Mesenchymal stem cell (in vitro differentiated cells and primary cell): ENCODE measurements at places on chromosomes 4 and X.

GRCh38 chr4:173936861-173937260 is 346.6 kb downstream of the FBXO8 start:
- no peak for DNase-seq

DNA sequence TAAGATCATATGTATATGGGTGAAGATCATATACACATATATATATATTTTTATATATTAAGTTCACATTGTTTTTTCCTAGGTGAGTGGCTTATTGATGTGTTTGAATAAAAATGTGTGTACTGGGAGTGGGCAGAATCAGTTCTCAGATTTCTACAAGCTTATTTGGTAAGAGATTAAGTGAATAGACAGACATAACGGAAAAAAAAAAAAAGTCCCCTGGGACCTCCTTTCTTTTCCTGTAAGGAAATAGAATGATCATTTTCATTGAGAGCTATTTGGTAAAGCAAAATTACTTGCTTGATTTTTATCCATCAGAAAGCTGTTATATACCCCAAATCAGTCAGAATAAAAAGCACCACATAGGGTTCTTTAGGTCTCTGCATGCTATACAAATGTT is 597.7 kb downstream of the PCDH18 start:
- no peak for DNase-seq

DNA sequence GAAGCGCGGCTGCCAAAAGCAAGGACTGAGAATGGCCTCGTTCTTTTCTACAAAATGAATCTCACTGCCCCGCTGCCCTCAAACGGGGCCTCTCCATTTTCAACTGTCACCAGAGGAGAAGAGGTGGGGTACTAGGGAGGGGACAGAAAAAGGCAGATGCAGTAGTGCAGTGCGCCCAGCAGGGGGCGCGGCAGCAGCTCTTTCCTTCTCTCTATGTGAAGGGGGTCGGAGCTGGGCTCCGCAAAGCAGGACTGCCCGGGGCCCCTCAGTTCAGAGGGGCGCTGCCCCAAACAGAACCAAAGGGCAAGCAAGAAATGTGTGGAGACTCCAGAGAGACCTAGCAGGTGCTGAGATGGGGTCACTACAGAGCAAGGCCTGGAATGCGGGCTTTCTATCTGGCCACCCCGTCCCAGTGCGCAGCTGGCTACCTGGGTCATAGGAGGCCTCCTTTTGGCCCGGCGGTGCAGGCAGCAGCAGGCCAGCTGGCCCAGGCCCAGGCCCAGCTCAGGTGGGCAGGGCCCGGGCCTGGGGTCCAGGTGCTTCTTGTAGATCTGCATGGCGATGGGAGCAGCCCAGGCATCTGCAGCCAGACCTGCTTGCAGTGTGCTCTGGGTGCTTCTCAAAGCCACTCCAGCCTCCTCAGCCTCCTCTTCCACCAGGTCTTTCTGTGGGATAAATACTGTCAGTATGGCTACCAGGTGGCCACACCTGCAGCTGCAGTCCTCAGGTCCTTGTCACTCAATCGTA is 5.9 kb downstream of the IRAK1 start:
- peak; percentile 29 for DNase-seq

GRCh38 chr4:138859254-138859653 is 156.3 kb upstream of the NOCT start:
- no peak for DNase-seq

DNA sequence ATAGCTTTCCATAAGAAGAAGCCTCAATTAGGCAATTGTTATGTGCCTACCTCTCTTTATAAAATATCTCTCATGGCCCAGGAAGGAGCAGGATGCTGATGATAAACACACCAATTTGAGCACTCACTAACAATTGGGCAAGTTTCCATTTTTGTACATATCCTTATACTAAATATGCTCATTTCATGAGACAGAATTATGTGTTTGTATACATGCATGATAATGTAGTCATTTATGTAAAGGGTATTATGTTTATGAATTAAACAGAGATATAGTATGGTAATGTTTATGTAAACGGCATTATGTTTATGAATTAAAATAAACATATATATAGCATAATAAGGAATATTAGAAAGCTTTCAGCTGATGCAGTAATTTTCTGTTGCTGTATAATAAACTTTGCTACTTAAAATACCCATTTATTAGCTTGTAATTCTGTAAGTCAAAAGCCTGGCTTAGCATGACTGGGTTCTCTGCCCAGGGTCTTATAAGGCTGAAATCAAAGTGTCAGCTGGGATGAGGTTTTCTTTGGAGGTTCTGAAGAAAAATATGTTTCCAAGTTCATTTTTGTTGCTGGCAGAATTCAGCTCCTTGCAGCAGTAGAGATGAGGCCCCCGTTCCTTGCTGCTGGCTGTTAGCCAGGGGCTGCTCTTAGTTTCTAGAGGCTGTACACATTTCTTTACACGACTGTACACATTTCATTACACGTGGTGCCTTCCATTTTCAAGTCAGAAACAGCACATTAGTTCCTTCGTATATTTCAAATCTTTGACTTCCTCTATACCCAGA is 89.0 kb downstream of the GLRA2 start:
- DNase-seq, result no peak

DNA sequence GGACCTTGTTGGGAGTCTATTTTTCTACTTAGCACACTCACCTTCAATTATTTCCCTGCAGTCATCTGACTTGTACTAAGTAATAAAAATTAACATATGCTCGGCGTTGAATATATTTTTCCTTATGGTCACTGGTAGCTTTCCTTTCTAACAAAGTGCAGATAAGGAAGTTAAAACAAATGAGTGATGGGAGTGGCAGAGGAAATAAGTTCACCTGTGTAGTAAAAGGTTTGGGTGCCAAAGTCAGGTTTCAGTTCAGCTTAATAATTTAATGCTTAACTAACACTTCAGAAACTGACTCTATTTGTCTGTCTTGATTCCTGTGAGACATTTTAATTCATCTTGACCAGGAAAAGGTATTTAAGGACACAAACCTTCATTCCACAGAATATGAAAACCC is 184.4 kb downstream of the PCDH7 start:
- DNase-seq, result no peak

GRCh38 chrX:1327651-1328304 is 8.8 kb upstream of the IL3RA start:
- DNase-seq, result peak; percentile 23
